ENCODE measurements at places on chromosomes 7 and 10.

- DNase-seq = no peak
Measured at GRCh38 chr10:91034494-91035159, 113.7 kb upstream of the ANKRD1 start.

- DNase-seq = peak; percentile 60
Measured at GRCh38 chr7:517774-518629, 1.6 kb downstream of the PDGFA start.

DNA sequence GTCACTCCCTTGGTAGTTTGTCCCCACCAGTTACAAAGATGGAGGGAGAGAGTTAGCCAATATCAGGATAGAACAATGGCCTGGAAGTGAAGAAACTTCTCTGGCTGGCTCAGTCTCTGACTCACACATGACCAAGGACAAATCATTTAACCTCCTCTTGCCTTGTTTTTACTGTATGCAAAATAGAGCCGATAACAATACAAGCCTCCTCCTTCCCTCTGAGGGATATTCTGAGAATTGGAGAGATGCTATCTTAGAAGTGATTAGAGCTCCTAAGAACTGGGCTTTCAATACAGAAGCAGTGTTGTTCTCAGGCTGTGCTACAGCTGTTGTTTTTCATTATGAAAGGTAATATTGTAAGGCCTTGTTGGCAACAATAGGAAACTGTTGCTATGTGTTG, 87.7 kb upstream of the EGR2 start:
- no peak for DNase-seq

DNA sequence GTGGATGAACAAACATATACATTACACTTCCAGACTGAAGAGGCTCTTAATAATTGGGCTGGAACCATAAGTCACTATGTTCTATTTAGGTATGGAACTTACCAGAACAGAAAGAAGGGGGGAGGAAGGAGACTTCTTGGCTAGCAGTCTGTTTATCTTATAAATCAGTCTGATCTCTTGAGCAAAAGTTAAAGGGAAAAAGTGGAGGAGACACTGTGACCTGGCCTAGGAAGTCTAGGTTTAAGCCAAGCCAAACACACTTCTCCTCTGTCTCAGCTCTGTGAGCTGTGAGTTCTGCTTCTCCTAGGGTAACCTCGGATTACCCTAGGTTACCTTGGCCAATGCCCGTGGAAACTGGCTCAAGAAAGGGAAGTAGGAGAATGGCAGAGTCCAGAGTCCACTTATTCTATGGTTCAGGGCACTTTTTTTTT, 95.2 kb downstream of the PFKFB3 start:
- DNase-seq = no peak

- peak; percentile 54 for DNase-seq
Measured at GRCh38 chr7:47636433-47637175, 54.7 kb upstream of the TNS3 start.

GRCh38 chr10:2610946-2611345, 456.4 kb upstream of the PFKP start:
- DNase-seq = no peak

GRCh38 chr10:77116904-77117303, 520.7 kb downstream of the KCNMA1 start:
- DNase-seq = no peak

GRCh38 chr10:72260239-72260975, 13.3 kb upstream of the DDIT4 start:
- peak; percentile 84 for DNase-seq

All from cerebellar cortex (tissue), 1 donor.